ENCODE measurements at places on chromosomes 7 and 10. TPM values are rescaled to one million over a fixed set of nuclear protein-coding genes. Genes with fewer than 3 reads are reported as not detected.

GRCh38 chr10:100881556-100882213 is 31.1 kb upstream of the SLF2 start:
- DNase-seq: no peak

- DNase-seq: no peak
These were observed 195.0 kb upstream of the AGK start for GRCh38 chr7:141356161-141356560.

DNA sequence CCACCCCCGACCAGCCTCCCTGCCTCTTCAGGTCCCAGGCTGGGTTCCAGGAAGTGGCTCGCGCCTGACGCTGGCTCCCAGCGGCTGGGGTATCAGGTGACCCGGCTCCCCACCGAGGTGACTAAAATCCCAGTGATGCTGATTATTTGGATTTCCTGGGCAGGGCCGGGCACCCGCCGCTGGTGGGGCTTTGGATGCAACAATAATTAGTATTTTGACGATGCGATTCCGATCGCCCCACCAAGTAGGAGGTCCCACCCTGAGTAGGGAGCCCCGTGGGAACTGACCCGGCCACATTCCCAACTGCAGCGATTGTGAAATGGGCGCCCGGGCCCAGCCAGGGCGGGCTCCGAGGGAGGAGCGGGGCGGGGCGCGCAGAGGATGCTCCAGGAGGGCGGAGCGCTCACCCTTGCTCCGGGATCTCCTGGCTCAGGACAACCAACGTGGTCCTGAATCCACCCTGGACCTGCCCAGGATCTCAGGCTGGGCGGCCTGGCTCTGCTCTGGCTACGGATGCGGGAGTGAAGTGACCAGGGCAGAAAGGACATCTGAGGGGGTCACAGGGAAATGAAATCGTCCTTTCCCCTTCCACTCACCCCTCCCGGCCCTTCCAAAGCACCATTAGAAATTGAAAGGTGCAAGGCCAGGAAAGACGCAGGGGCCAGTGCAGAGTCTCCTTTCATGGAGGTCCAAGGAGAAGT is 32.6 kb downstream of the DUSP5 start:
- no peak for DNase-seq

GRCh38 chr10:105024184-105024583 is 383.1 kb downstream of the SORCS3 start:
- no peak for DNase-seq

- peak; percentile 31 for DNase-seq
These were observed 45.3 kb upstream of the BAMBI start for GRCh38 chr10:28631896-28632583.

GRCh38 chr10:125001313-125002046 is 59.6 kb downstream of the ZRANB1 start:
- no peak for DNase-seq

GRCh38 chr10:127845756-127846155 is 47.0 kb downstream of the CLRN3 start:
- no peak for DNase-seq

DNA sequence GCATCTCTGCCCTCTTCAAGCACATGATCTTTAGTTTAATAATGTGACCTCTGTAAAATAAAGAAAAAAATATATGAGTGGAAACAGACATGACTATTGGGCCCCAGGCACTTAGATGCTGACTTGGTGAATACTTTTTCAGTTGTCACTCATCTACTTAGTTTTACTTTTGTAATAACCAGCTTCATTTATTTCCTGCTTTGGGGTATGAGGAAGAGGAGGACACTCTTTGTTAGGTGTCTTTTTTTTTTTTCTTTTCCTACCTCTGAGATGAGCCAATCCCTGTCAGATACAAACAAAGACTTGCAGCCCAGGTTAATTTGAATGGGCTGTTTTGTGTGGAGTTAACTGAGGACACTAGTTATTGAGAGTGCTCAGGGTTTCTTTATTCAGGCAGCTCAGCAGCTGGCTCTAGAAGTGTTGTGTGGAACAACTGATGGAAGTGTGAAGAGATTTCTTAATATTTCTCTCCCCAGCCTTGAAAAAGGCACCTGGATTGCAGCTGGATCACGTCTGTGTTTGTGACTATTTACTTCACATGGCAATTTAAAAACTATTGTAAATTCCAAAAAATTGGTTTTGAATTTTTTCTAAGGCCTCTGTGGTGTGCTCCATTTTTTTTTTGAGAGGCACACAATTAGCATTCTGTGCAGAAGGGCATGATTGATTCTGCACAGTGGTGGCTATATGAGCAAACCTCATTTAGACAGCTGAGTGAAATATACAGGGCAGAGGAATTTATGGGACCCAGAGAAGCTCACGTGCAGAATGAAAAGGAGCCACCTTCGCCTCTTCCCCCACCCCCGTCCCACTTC is 333.8 kb downstream of the LRMDA start:
- no peak for DNase-seq

GRCh38 chr10:13743101-13743693 is 156.4 kb downstream of the PRPF18 start:
- peak; percentile 11 for DNase-seq

- no peak for DNase-seq
These were observed 27.9 kb upstream of the EIF5AL1 start for GRCh38 chr10:79484476-79484875.

DNA sequence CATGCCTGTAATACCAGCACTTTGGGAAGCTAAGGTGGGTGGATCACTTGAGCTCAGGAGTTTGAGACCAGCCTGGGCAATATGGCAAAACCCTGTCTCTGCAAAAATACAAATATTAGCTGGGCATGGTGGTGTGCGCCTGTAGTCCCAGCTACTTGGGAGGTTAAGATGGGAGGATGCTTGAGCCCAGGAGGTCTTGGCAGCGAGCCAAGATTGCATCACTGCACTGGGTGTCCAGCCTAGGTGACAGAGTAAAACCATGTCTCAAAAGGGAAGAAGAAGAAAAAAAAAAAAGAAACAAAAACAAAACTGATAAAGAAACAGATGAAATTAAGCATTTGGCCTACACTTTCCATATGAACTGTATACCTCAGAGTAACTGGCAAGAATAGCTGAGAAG is 319.2 kb downstream of the PARD3 start:
- DNase-seq: no peak

DNA sequence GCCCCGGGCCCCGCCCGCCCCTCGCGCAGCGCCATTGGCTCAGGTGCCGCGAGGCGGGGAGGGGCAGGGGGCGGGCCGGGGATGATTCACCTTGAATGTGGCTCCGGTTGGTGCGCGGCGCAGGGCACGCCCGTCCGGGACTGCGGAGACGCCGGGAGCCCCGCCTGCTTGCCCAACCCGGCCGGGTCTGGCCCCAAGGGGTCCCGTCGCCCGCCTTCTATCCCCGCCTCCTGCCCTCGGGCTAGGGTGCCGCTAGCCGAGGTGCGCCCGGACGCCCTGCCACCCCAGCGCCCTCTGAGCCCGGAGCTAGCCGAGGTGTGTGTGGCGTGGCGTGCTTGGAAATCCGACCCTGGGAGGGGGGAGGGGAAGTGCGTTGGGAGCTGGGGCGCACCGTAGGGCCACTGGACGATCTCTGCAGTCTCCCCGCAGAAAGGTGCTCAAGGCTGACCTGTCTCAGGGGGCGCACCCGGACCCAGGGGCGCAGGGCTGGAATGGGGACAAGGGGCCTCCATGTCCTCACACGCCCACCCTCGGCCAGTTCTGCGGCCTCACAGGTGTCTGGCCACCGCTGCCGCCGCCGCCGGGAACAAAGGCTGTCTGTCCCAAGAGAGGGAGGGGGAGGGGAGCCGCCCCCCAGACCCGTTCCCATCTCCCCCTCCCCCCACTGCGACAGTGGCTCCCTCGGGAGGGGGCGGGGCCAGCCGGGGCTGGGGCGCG is 168.9 kb downstream of the NRF1 start:
- DNase-seq: no peak

DNA sequence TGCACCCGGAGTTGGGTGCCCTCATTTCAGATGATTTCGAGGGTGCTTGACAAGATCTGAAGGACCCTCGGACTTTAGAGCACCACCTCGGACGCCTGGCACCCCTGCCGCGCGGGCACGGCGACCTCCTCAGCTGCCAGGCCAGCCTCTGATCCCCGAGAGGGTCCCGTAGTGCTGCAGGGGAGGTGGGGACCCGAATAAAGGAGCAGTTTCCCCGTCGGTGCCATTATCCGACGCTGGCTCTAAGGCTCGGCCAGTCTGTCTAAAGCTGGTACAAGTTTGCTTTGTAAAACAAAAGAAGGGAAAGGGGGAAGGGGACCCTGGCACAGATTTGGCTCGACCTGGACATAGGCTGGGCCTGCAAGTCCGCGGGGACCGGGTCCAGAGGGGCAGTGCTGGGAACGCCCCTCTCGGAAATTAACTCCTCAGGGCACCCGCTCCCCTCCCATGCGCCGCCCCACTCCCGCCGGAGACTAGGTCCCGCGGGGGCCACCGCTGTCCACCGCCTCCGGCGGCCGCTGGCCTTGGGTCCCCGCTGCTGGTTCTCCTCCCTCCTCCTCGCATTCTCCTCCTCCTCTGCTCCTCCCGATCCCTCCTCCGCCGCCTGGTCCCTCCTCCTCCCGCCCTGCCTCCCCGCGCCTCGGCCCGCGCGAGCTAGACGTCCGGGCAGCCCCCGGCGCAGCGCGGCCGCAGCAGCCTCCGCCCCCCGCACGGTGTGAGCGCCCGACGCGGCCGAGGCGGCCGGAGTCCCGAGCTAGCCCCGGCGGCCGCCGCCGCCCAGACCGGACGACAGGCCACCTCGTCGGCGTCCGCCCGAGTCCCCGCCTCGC is at the start of gene EGFR:
Gene EGFR, plus strand, starts transcription at position 657 of the 830 bp plus-strand sequence. CDS start 261 bp downstream, outside the sequence.
- peak; percentile 80 for DNase-seq

DNA sequence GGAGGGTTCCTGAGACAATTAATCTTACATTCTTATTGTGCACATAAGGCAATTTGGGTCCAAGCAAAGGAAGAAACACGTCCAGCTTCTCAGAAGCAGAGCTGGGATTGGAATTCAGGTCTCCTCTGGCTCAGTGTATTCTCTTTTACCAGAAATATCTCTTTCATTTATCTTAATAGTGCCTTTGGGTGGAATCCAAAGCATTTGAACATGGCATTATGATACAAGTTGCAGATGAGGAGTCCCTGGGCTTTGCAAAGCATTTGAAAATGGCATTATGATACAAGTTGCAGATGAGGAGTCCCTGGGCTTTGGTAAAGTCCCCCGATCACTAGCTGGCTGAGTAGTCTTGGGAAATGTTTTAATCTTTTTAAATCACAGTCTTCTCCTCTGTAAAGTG is 30.0 kb upstream of the PTN start:
- no peak for DNase-seq

GRCh38 chr7:81616951-81617350 is 152.9 kb downstream of the HGF start:
- peak; percentile 69 for DNase-seq

DNA sequence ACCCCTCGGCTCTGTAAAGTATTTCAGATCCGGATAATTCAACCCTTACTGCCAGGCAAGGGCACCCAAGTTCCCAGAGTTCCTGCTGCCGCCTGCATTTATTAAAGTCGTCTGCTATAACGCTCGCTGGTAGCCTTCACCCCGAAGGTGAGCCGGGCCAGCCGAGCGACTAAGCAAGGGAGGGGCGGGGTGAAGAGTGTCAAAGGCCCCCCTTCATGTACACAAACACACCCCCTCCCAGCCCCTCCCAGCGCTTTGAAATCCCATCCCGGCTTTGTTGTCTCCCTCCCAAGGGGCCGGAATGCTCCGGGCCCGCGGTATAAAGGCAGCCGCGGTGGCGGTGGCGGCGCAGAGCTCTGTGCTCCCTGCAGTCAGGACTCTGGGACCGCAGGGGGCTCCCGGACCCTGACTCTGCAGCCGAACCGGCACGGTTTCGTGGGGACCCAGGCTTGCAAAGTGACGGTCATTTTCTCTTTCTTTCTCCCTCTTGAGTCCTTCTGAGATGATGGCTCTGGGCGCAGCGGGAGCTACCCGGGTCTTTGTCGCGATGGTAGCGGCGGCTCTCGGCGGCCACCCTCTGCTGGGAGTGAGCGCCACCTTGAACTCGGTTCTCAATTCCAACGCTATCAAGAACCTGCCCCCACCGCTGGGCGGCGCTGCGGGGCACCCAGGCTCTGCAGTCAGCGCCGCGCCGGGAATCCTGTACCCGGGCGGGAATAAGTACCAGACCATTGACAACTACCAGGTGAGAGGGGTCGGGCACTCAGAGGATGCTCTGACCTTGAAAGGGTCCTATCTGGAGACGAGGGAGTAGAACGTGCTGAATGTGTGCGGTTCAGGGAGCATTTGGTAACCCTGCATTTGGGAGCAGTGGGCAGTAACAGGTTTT is at the start of gene DKK1:
Gene DKK1, plus strand, starts transcription at position 349 of the 889 bp plus-strand sequence. Its CDS starts 154 bp downstream, at position 503.
- DNase-seq: peak; percentile 76

DNA sequence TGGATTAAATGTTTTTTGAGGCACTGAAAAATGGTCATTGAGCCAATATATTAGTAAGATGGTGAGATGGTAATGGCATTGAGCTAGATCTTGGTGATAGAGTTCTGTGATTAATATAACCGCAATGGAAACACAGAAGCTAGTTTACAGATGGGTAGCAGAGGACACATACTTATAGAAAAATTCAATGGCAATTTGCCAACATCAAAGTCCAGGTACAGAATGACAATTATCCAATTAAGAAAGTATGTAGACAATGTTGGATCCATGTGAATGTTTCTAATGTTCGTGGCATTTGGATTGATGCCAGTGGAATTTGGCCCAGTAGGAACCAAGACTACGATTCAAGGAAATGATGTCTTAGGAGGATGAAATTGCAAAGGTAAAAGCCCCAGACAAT is 187.8 kb downstream of the GNAT3 start:
- peak; percentile 58 for DNase-seq

- DNase-seq: no peak
These were observed 132.2 kb downstream of the VIPR2 start for GRCh38 chr7:159012353-159013069.

GRCh38 chr7:18903695-18904094 is 213.7 kb downstream of the TWIST1 start:
- no peak for DNase-seq

DNA sequence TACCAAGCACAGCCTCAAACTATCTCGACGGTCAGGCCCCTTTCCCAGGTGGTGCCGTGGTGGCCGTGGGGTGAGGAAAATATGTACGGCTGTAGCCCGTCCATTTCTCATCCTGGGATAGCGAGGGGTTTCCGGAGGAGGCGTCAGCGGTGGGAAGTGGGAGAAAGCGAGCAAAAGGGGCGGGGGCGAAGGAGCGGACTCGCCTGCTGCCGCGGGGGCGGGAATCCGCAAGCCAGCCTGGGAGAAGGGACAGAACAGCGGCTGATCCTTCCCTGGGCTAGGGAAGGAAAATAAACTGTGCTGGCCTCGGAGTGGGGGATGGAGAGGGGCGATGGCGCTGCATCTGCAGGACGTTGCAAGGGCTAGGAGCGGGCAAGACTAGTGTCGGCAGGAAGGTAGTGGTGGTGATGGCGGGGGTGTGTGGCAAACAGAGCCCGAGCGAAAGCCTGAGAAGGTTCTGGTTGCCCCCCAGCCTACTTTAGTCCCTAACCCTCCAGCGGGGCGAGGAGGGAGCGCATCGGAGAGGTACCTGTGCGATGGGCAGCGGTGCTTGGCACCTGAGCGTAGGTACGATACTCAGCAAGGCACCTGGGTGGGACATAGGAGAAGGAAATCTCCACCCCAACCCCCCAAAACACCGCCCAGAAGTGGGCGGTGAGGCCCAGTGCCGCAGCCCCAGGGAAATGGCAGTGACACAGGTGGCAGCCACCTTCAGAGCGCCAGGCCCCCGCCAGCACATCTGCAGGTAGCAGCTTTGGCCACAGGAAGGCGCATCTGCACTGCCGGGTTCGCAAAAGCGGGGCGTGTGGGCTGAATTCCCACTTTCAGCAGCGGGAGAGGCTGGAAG is 49.9 kb upstream of the STEAP1B start:
- DNase-seq: peak; percentile 7

GRCh38 chr7:80581486-80582260 is 56.8 kb upstream of the CD36 start:
- peak; percentile 42 for DNase-seq

MSS51 gene
- total RNA-seq: 1.1 TPM

TMEM26 gene
- total RNA-seq: 0.56 TPM
